SHP77 (cell line): ENCODE measurements at places on chromosomes 16 and 17.

DNA sequence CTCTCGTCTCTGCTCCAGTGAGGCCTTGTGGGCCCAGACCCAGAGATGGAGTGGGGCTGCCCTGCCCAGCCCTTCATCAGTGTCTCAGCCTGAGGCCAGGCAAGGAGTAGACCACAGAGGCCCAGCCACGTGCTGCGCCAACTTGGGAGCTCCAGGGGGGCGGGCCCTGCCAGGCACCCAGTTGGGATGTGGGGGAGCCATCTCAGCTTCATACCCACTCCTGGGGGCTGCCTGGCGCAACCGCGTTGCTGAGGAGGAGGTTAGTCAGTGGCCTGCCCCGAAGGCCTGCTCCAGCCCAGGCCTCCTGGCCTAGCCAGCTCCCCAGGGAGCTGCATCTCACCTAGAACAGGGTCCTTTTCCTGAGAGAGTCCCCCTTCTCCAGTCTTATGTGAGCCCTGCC, 11.8 kb downstream of the TPSG1 start:
- no peak for DNase-seq

- DNase-seq, result no peak
Observed at GRCh38 chr16:78784771-78785170, 685.3 kb downstream of the WWOX start.

GRCh38 chr16:27149986-27150385, 53.3 kb upstream of the KDM8 start:
- no peak for DNase-seq

GRCh38 chr16:56372013-56372634, 53.2 kb downstream of the AMFR start:
- no peak for DNase-seq

DNA sequence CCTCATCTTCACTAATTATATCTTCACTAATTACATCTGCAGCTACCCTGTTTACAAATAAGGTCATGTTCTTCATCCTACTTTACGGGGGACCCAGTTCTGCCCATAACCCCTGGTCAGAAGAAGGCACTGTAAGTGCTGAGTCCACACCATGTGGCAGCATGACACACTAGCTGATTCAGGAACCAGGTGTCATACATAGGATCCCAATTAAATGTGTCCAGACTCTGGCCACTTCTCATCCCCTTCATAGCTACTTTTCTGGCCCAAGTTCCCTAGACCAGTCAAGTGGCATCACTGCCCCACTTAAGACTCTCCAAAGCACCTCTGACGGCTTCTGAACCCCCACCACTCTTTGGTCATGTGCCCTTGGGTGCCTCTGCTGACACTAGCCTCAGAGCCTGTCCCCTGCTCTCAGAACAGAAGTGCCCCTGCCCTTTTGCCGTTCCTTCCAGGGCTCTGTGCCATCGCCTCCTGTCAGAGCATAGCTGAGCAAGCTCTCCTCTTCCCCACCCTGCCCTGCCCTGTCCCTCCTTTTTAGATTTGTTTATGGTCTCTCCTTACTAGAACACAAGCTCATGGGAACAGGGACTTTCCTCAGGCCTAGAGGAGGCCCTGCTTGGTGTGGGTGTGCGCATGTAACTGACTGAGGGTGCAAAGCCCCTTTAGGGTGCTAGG, 61.1 kb downstream of the B9D1 start:
- DNase-seq, result no peak

- no peak for DNase-seq
Observed at GRCh38 chr17:66834919-66835454, at the start of gene CACNG5. TSS of gene CACNG5 (plus strand) at chr17:66835117. CDS start at chr17:66877333, 42,216 bp downstream.

- DNase-seq, result peak; percentile 35
Observed at GRCh38 chr16:82344157-82344556, 174.1 kb upstream of the MPHOSPH6 start.

DNA sequence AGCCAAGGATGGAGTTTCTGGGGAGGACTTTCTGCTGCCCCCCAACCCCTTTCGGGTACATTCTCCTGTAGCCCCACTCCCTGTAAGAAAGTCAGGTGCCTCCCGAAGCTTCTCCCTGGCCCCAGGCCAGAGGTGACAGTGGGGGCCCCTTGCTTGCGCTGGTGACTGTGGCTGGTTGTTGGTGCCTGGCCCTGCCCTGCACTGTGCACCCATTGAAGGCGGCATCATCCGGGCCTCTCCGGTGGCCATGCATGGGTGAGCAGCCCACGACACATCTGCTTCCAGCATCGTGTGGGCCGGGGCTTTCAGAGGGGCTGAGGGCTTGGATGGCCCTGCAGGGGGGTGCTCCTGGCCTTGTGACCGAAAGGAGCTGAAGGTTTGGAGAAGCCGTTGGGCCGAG, 297.0 kb downstream of the SEC14L1 start:
- DNase-seq, result no peak

- no peak for DNase-seq
Observed at GRCh38 chr16:31401436-31401835, 8.3 kb downstream of the ITGAD start.

- DNase-seq, result no peak
Observed at GRCh38 chr16:14310519-14310991, 239.4 kb downstream of the MRTFB start.

DNA sequence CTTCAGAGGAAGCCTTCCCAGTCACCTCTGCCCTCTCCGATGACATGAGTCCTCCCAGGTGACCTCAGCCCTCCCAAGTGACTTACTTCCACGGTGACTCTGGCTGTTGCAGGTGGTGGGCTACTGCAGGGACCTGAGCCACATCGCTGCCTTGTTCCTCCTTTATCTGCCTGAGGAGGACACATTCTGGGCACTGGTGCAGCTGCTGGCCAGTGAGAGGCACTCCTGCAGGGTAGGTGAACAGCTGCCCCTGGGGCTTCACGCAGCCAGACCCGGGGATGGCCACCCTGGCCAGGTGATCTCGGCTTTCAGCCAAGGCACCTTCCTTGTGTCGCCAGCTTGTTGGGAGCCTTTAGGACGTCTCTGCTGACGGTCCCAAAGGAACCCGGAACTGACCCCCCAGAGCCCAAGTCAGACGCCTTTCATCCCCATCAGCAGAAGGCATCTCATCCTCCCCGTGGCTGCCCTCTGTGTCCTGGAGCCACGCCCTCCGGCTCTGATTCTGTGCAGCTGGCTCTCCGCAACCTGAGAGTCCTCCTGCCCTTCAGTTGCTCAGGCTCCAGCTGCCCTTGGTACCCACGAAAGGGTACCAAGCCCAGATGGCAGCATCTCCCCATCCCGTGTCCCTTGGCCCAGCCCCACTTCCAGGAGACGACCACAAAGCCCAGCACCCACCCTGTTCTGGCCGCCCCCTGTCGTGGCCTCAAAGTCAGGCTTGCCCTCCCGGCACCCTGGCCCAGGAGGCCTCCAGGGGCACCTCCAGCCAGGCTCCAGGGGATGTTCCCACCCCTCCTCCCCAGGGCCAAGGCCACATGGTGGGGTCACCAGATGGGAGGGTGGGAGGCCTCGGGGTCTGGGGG, 81.7 kb downstream of the GOSR1 start:
- DNase-seq, result no peak

- peak; percentile 93 for DNase-seq
Observed at GRCh38 chr17:7561589-7562207, at the start of gene SENP3. TSS of gene SENP3 (plus strand) at chr17:7561919. CDS start at chr17:7563077, 1,158 bp downstream.

- DNase-seq, result no peak
Observed at GRCh38 chr16:51151435-51151960, 428 bp upstream of the SALL1 start.

DNA sequence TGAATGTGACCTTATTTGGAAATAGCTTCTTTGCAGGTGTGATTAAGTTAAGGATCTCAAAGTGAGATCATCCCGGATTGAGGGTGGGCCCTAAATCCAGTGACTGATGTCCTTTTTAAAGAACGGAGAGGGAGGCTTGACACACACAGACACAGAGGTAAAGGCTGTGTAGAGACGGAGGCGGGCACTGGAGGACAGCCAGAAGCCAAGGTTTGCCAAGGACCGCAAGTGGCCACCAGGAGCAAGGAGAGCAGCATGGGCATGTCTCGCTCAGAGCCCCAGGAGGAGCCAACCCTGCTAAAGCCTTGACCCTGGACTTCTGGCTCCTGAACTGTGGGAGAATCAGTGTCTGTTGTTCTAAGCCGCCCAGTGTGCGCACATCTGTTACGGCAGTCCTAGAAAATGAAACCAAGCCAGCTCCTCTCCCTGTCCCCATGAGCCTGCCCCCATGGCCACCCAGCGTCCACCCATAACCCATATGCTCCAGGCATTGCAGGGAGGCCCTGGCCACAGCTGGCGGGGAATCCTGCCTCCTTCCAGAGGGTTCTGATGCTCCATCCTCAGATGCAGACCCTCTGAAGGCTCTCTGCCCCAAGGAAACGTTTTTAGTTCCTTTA, 15.2 kb downstream of the CNGB1 start:
- DNase-seq, result no peak

DNA sequence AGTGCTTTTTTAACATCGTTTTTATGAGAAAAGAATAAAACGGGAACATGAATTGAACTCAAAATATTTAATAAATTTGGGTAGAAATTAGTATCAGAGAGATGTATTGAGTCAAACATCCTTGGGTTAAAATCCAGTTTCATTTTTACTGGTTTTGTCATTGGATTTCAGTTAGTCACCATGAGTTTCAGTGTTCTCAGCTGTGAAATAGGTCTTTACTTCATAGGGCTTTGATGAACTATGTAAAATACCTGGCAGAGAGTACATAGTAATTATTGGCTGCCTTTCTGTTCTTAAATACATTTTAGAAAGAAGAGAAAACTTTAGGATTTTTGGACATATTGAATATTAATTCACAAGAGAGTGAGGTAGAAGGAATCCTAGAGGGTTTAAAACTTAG, 105.8 kb downstream of the TANC2 start:
- DNase-seq, result no peak

DNA sequence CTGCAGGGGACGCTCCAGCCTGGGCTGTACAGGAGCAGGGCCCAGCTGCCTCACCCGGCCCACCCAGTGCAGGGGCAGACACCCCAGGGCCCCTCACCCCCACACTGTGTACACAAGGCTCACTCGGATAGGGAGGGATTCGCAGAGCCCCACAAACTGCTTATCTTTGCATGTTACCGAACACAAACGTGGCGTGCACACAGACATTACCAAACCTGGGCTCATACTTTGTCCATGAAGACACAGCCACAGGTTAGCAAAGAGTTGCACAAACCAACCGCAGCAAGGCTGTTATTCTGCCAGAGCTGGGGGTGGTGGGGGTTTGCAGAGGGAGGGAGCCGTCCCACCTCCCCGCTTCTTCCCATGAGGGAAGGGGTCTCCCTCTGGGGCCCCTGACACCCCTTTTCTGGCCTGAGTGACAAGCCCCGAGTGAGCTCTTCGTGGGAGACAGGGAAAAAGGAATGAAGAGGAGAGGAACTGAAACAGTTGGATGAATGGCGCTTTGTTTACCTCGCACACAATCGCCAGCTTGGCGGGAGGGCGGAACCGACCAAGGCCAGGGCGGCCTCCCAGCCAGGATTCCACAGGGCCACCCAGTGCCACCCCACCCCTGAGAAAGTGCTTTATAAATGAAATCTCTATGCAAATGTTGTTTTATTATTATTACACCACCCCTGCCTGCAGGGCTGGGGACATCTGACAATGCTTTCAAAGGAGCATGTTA, 434 bp upstream of the CPSF4L start:
- no peak for DNase-seq

DNA sequence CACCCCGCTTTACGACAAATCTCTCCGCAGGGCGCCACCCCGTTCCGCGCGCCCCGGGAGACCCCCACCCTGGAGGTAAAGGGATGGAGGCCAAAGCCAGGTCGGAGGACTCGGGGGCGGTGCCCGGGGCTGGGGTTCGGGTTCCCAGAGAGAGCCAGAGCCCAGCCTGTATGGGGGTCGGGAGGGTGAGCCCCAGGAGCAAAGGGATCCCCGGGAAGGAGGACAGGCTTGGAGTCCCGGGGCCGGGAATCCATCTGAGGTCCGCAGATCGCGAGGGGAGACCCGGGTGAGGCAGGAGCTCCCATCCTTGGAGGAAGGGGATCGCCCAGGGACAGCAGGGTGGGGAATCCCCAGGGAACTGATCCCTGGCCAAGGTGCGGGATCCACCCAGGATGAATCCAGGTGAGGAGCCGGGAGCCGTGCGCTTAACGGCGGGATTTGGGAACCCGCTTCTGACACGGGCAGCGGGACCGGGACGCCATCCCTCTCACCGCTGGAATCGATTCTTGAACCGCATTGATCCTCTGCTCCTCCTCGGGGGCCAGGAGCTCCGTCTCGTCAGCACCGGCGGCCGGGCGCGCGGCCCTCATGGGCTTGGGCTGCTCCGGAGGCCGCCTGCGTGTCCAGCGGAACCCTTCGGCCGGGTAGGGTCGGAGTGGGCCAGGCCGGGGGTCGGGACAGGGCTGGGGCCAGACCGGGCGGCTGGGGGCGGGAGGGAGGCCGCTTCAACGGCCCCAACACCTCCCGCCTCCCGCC, at the start of gene MMD:
MMD (minus strand) TSS at position 657 of the 756 bp plus-strand sequence; CDS start at position 517, 140 bp downstream.
- no peak for DNase-seq

DNA sequence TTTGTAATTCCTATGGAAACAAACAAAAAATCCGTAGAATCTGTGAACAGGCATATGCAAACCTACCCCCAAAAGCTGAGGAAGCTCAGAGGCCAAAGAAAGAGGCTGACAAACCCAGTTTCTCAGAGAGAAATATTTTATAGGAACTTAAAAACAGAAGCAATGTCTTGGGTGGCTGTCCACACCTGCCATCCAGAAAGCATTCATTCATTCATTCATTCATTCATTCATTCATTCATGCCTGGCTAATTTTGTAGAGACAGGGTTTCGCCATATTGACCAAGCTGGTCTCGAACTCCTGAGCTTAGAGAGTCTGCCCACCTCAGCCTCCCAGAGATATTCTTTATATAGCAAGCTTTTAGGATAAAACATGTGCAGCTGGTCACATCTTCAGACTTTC, 154.3 kb downstream of the MRTFB start:
- no peak for DNase-seq

DNA sequence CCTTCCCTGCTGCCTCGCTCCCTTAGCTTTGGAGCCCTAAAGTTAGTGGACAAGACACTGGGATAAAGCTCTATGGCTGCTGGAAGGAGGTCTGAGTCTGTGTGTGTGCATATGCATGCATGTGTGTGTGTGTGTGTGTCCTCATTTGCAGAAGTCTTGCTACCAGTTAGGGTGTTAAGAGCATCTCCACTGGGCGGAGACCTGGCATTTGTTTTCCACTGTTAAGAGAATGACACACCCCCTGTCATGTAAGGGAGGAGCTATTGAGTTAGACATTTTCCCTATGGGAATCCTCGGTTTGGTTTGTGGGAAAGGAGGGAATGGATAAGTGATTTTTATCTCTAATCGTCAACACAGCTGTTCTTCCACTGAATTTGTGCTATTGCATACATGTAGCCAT, 24.8 kb upstream of the ARHGAP23 start:
- no peak for DNase-seq

GRCh38 chr17:64226132-64226531, 36.9 kb downstream of the TEX2 start:
- DNase-seq, result no peak

DNA sequence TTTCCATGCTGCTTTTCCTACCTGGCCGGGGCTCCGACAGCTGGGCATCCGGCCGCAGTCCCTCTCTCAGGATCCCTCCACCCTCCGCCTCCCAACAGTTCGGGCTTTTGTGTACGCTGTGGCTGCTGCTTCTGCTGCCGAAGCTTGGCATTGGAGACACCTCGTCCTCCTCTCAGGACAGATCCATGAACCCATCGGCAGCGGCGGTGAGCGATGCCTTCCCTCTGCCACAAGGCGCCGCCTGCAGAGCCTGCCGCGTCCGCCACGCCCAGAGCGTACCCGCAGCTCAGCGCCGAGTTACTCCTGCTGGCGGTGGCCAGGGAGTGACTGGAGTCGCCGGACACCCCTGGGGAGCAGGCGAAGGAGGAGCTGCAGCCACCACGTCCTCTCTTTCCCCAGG, 2032.8 kb downstream of the TP53TG3F start:
- peak; percentile 99 for DNase-seq

GRCh38 chr16:83211711-83212110, 584.9 kb downstream of the CDH13 start:
- DNase-seq, result no peak

- peak; percentile 79 for DNase-seq
Observed at GRCh38 chr16:14028202-14028601, 42.9 kb upstream of the MRTFB start.
